ENCODE measurements at places on chromosomes 7 and 10.

DNA sequence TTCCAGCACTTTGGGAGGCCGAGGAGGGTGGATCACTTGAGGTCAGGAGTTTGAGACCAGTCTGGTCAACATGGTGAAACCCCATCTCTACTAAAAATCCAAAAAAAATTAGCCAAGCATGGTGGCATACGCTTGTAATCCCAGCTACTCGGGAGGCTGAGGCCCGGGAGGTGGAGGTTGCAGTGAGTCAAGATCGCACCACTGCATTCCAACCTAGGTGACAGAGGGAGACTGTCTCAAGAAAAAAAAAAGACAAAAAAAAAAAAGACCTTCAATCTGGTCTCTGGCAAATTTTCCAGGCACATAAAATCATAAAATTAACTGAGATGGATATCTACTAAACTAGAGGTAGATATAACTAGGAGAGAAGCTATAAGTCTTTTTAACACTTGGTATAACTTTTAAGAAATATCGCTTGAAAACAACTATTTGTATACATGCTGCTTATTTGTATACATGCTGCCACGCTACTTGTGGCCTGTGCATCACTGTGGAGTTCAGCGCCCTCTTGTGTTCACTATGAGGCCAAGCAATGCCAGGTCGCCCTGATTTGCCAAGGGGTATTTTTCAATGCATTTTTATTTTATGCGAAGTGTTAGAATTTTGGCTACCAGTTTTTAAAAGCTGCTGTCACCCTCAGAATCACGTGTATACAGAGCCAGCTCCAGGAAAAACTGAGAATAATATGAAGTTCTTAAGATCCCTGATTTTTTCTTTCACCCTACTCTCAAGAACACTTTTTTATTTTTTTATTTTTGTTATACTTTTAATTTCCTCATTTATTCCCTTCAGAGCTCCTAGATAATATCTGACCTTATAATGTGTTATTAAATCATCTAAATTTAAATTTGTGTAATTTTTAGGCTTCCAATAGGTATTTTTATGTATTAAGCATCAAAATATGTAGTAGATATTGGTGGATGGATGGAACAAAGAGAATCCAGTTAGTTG is 26.7 kb downstream of the CYCS start:
- no peak for DNase-seq

GRCh38 chr10:70840836-70841235 is 25.1 kb downstream of the SGPL1 start:
- no peak for DNase-seq

DNA sequence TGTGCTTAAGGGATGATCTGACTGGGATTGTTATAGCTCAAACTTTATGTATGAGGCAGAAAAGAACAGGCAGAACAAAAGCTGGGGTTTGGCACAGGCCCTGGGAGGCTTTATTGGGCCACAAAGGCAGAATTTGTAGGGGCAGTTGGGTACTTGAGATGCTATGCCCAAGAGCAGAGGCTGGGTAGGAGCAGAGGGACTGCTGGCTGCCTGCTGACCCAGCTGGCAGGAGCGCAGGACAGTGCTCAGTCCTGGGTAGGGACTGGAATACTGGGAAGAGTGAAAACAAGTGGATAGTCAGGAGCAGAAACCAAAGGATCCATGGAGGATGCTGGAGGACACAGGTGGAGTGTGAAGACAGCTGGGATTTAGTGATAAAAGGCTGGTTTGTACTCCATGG is 75.7 kb downstream of the CCDC3 start:
- no peak for DNase-seq

GRCh38 chr7:188727-189500 is 3.5 kb upstream of the FAM20C start:
- no peak for DNase-seq

DNA sequence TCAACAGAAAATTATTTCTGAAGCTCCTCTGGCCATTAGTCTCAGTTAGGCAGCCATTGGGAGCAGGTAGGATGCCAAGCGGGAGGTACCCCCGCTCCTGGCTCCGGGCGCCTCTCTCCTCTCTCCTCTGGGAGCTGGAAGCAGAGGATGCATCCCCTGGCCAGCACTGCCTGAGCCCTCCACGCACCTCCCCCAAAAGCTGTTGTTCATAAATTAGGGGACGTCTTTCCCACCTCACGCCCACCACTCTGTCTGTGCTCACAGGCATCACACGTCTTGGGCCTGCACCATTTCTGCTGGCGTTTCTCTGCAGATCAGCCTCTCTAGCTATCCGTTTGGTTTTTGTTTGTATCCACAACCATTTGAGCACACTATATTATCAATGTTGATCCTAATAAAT is 609.0 kb upstream of the FOXK1 start:
- DNase-seq, result no peak

DNA sequence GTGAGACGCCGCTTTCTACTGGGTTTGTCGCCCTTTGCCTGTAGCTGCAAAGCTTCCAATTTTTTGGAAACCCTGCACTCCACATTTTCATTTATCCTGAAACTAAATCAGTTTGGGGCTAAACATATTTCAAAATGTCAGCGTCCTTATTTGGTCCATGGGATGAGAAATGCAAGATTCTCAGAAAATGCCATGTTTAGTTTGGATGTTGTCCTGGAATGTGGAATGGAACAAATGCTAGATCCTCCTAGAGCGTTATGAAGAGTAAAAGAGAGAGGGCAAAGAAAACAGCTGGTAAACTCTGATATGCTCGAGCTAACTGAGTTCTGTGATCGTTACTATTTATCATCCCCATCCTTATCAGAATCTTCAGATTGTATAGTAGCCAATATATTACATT is 236.9 kb downstream of the KLF6 start:
- no peak for DNase-seq

GRCh38 chr7:78020874-78021249 is 222.3 kb downstream of the PHTF2 start:
- no peak for DNase-seq

DNA sequence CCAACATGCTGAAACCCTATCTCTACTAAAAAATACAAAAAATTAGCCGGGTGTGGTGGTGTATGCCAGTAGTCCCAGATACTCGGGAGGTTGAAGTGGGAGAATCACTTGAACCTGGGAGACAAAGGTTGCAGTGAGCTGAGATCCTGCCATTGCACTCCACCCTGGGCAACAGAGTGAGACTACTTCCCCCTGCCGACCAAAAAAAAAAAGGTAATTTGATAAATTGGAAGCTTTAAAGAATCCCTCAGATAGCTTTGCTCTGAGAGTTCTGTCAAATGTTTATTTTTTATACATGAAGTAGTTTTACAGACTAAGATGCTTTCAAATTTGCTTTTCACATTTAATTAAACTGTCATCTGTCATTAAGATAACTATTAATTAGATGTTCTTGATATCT is 563.3 kb upstream of the LRRTM3 start:
- DNase-seq, result no peak

- DNase-seq, result no peak
Observed at GRCh38 chr7:158587162-158588084, at the start of gene PTPRN2. Gene PTPRN2, minus strand, starts transcription at chr7:158587823.

DNA sequence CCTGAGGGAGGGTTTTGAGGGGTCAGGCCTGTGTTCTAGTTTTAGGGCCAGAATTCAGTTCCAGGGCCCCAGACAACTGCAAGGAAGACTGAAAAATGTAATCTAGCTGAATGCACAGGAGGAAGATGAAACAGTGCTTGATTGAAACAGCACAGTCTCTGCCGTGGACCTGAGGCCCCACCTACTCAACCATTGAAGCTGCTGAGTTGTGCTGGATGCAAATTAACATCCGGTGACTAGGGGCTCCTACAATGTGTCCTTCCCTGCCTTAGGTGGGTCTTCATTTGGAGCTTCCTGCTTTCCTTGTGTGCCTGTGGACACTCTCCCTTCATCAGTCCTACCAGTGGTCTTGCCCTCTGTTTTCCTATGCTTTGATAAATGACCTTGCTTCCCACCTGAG is 5.7 kb downstream of the GLRX3 start:
- DNase-seq, result no peak

DNA sequence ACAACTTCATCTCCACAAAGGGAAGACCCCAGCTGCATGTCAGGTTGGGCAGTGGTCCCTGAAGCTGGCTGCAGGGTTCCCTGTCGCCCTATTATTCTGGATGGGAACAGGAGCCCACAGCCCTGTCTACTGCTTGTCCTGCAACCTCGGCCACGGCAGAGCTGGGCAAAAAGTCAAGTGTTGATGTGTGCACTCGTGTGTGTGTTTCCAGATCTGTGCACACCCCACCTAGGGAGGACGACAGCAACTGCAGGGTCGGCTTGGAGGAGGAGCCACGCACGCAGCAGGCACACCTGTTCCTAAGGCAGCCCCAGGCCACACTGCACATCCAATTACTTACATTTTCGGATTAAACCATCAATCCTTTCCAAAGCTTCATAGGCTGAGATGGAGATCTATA is 23.6 kb downstream of the PITRM1 start:
- no peak for DNase-seq

DNA sequence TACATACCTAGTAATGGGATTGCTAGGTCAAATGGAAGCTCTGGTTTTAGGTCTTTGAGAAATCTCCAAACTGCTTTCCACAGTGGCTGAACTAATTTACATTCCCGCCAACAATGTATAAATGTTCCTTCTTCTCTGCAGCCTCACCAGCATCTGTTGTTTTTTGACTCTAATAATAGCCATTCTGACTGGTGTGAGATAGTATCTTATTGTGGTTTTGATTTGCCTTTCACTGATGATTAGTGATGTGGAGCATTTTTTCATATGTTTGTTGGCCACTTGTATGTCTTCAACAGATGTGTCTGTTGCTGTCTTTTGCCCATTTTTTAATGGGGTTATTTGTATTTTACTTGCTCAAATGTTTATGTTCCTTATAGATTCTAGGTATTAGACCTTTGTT is 675.5 kb downstream of the SUGCT start:
- DNase-seq, result peak; percentile 43

GRCh38 chr10:77850620-77851231 is 75.8 kb downstream of the DLG5 start:
- DNase-seq, result no peak
